ENCODE measurements at places on chromosomes 6 and 20.

GRCh38 chr20:8812817-8813216, 256.1 kb upstream of the PLCB4 start:
- DNase-seq = no peak

- DNase-seq = no peak
Measured at GRCh38 chr6:6152060-6152459, 145.3 kb upstream of the NRN1 start.

GRCh38 chr6:24720131-24720603, 1.2 kb upstream of the C6orf62 start:
- DNase-seq = peak; percentile 88

GRCh38 chr6:168393126-168393870, 47.7 kb upstream of the SMOC2 start:
- DNase-seq = no peak
